Activated CD4-positive, alpha-beta T cell treated with anti-CD3 and anti-CD28 coated beads, Interleukin-2, amount 10 ng/mL, durations not matched to agents 7 days and 5 days (primary cell): ENCODE measurements at places on chromosomes 1 and 21. TPM values are rescaled to one million over a fixed set of nuclear protein-coding genes. Genes with fewer than 3 reads are reported as not detected.

The ATP1A4 gene
- total RNA-seq, result not detected

The AMY2A gene
- total RNA-seq, result not detected

The ST6GALNAC5 gene
- total RNA-seq, result not detected

The CNTN2 gene
- total RNA-seq, result not detected

The FOXD2 gene
- total RNA-seq, result 0.15 TPM

The PPIAL4G gene
- total RNA-seq, result 1.1 TPM

The AIRE gene
- 0.30 TPM for total RNA-seq

The CCDC27 gene
- total RNA-seq, result not detected

The PRKAA2 gene
- not detected for total RNA-seq

The AVPR1B gene
- total RNA-seq, result not detected

The CLCA1 gene
- total RNA-seq, result not detected

The TAL1 gene
- total RNA-seq, result not detected

The MTARC2 gene
- not detected for total RNA-seq

The TMPRSS3 gene
- 7.4 TPM for total RNA-seq

The CDC7 gene
- total RNA-seq, result 31.4 TPM

The TMEM51 gene
- total RNA-seq, result not detected

The AMY1B gene
- not detected for total RNA-seq

The FAM72C gene
- 11.1 TPM for total RNA-seq

The CAPZB gene
- 529 TPM for total RNA-seq

The GOLT1A gene
- total RNA-seq, result not detected

The MCOLN2 gene
- 15.4 TPM for total RNA-seq

The DHCR24 gene
- 84.6 TPM for total RNA-seq

The ERO1B gene
- 2.6 TPM for total RNA-seq

The SLC1A7 gene
- total RNA-seq, result not detected

The KRTAP22-1 gene
- not detected for total RNA-seq

The TSSK3 gene
- total RNA-seq, result 2.2 TPM

The IFI44L gene
- 374 TPM for total RNA-seq

The RNU1-4 gene
- total RNA-seq, result 2,316 TPM

The ZNF683 gene
- total RNA-seq, result 0.17 TPM

The LCE2D gene
- total RNA-seq, result not detected

The ARHGEF19 gene
- 12.1 TPM for total RNA-seq

The ADAM30 gene
- not detected for total RNA-seq

The SPRR1B gene
- total RNA-seq, result not detected

The THEM5 gene
- total RNA-seq, result not detected

The FGR gene
- total RNA-seq, result not detected

The LAMC1 gene
- not detected for total RNA-seq

The NUDT4B gene
- total RNA-seq, result 0.52 TPM

The JTB gene
- 124 TPM for total RNA-seq

The ADAMTSL4 gene
- total RNA-seq, result 0.06 TPM

The BGLAP gene
- total RNA-seq, result 1.3 TPM

The FCRL4 gene
- not detected for total RNA-seq

The LHX4 gene
- total RNA-seq, result not detected

The CZIB gene
- total RNA-seq, result 51.0 TPM

The PLA2G5 gene
- total RNA-seq, result not detected

The NUP133 gene
- 46.0 TPM for total RNA-seq

The FAM163A gene
- total RNA-seq, result not detected

The KRTAP19-3 gene
- total RNA-seq, result not detected

The GJA5 gene
- total RNA-seq, result not detected

The DIO1 gene
- not detected for total RNA-seq

The USH2A gene
- not detected for total RNA-seq

The TMEM54 gene
- not detected for total RNA-seq

The PDE9A gene
- total RNA-seq, result 6.1 TPM
